ENCODE measurements at places on chromosomes 11 and 22.
A peak's percentile ranks its signal among the peaks of the same experiment; 100 is the strongest.

DNA sequence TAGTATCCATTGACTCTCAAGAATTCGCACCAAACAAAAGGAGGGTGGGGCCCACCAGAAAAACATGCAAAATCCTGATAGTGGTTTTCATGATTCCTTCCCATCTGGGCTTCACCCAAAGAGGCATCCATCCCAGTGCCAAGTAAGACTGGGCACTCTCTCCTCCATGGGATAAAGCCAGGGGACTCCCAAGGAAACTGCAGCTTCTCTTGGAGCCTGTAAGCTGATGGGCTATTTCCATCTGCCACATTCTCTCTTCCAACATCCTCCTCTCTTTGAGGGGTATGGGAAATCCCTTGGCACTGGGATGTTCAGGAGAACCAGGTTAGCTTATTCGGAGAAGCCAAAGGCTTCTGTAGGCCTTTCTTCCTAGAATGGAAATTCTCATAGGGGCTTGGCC, 10.8 kb downstream of the OPCML start:
- no peak for DNase-seq

DNA sequence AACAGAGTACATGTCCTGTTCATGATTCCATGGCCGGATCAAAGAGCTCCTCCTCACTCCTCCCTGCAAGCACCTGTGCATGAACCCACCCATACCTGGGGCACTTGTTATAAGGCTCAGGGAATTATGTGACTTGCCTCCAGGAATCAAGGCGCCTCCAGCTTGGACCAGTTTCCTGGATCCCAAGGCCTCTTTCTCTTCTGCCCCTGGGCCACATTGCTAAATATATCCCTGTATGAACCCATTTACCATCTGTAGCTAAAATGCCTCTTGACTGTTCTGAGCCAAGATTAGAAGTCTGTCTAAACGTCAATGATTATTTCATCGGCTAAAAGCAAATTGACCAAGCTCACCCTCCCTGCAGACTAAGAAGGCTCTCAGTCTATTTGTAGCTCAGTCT, 135.6 kb downstream of the KIRREL3 start:
- no peak for DNase-seq

GRCh38 chr22:39622881-39623367, 52.4 kb downstream of the CACNA1I start:
- no peak for DNase-seq

DNA sequence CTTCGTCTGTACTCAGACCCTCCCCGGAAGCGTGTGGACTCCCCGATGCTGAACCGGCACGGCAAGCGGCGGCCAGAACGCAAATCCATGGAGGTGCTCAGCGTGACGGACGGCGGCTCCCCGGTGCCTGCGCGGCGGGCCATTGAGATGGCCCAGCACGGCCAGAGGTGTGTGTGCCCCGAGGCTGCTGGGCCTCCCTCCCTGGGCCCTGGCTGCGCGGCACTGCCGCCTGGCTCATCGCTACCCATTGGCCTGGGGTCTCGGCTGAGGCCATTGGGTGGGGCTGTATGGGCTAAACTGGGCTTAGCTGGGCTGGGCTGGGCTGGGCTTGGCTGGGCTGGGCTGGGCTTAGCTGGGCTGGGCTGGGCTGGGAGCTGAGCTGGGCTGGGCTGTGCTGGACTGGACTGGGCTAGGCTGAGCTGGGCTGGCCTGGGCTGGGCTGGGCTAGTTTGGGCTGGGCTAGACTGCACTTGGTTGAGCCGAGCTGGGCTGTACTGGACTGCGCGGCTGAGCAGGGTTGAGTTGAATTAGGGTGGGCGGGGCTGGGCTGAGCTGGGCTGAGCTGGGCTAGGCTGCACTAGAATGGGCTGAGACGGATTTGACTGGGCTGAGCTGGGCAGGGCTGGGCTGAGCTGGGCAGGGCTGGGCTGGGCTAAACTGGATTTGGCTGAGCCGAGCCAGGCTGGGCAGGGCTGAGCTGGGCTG, 40.7 kb downstream of the MOB2 start:
- no peak for DNase-seq

GRCh38 chr11:70191495-70192140, 11.5 kb upstream of the FADD start:
- DNase-seq: peak; percentile 47

GRCh38 chr11:119721129-119722120, 7.6 kb downstream of the NECTIN1 start:
- DNase-seq: no peak

DNA sequence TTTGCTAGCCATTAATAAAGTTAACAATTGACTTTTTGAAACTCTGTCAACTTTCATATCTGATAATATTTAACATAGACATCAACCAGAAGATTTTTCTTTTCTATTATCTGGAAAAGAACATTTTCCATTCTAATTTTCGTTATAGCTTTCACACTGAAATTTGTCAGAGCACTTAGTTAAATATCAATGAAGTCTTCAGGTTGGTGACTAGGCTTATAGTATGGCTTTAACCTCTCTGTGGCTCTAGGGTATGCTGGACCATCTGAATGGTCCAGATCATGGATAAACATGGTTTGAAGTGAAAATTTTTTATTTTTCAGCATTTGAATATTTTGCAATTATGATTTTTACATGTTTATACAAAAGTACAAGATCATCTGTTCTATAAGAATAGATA, 548.1 kb downstream of the CNTN5 start:
- DNase-seq: no peak

- DNase-seq: no peak
Observed at GRCh38 chr11:75576499-75576918, 14.5 kb downstream of the SERPINH1 start.

All from SHP77 treated with DMSO at 0.1 percent for 48 hours (cell line).